Hepatocyte (in vitro differentiated cells): ENCODE measurements at places on chromosomes 7 and 10.

DNA sequence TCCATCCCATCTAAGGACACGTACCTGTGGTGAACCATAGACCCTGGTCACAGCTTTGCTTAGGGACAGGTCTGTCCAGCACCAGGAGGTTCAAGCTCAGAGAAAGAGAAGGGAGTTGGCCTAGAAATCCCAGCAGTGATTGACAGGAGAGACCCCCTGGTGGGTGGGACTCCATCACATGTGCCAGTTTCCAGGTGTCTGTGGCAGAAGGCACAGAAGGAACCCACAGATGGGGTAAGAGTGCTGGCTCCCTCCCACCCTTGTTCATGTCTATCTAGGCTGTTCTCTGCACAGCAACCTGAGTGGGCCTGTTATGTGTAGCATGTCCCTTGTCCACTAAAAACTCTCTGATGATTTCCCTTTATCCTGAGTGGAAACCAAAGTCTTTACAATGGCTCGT, 54.0 kb upstream of the GRB10 start:
- H3K4me1 ChIP-seq: peaks cover 4% of the 10 kb centered on the region
- no peak overlapping the region for H3K4me3 ChIP-seq
- H3K27ac ChIP-seq: no peak overlapping the region
- no peaks in the 10 kb centered on the region for H3K27me3 ChIP-seq
- no peaks in the 10 kb centered on the region for H3K36me3 ChIP-seq

GRCh38 chr10:124918191-124918830, 23.6 kb upstream of the ZRANB1 start:
- H3K27ac ChIP-seq: peak overlapping the region; percentile 99
- H3K4me1 ChIP-seq: peaks cover 4% of the 10 kb centered on the region
- DNase-seq: no peak
- H3K27me3 ChIP-seq: no peaks in the 10 kb centered on the region
- H3K4me3 ChIP-seq: peak overlapping the region; percentile 86

DNA sequence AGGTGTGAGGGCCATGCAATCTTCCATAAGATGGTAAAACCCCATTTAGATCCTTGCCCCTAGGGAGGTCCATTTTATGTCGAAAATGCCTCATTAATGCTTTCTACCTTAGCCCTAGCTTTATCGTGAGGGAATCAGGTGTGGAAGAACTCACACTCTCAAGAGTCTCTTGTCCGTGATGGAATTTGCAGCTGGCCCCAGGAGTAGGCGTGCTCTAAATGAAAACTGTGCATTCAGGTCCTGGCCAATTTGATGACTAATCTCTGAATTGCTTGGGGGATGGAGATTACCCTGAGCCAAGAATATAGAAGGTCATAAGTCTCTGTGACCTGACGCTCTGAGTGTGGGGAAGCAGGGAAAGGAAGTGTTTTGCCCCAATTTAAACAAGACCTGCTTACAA, 6.6 kb downstream of the C10orf90 start:
- H3K4me3 ChIP-seq: no peak overlapping the region
- no peak overlapping the region for H3K27ac ChIP-seq
- H3K27me3 ChIP-seq: no peaks in the 10 kb centered on the region

- no peak overlapping the region for H3K27ac ChIP-seq
- no peak for DNase-seq
- H3K36me3 ChIP-seq: no peaks in the 10 kb centered on the region
Measured at GRCh38 chr7:74674166-74674565, 16.6 kb downstream of the GTF2I start.

DNA sequence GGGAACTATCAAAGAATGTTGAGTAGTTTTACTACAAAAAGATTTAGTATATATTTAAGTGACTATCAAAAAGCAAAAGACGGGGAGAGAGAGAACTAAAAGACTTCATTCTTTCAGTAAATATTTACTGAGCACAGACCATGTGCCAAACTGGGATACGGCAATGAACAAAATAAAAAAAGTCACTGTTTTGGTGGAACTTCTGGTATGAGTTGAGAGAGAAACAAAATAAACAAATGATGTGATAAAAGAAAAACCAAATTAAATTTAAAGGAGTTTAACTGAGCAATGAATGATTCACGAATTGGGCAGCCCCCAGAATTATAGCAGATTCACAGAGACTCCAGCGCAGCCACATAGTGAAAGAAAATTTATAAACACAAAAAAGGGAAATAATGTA, 17.8 kb upstream of the AKAP9 start:
- no peaks in the 10 kb centered on the region for H3K27me3 ChIP-seq
- H3K36me3 ChIP-seq: no peaks in the 10 kb centered on the region
- no peak overlapping the region for H3K27ac ChIP-seq
- H3K4me1 ChIP-seq: no peaks in the 10 kb centered on the region
- no peak overlapping the region for H3K4me3 ChIP-seq

DNA sequence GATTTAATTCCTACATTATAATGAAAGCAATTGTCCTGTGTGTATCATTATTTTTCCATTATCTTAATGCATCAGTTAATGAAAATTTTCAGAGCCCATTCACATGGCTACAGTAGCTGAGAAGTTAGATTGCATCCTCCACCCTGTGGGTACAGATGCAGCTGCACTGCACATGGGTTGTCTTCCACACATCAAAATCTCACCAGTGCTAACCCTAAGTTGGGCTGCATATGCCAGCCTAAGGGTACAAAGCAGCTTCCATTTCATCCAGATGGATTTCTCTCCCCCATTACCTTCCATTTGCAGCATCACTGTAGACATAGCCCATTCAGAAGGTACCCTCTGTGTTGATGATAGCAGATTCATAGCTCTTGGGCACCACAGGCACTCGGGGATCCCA, 74.7 kb upstream of the WDR11 start:
- no peaks in the 10 kb centered on the region for H3K4me1 ChIP-seq
- no peak for DNase-seq
- no peak overlapping the region for H3K27ac ChIP-seq
- no peak overlapping the region for H3K4me3 ChIP-seq

DNA sequence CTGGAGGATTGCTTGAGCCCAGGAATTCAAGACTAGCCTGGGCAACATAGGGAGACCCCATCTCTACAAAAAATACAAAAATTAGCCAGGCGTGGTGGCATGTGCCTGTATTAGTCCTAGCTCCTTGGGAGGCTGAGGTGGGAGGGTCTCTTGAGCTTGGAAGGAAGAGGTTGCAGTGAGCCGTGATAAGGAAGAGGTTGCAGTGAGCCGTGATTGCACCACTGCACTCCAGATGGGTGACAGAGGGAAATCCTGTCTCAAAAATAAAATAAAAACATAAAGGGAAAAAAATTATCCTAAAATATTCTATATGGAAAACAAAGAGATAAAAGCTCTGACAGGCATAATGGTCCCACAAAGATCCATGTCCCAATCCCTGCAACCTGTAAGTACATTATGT, 87.9 kb upstream of the KAT6B start:
- no peak overlapping the region for H3K4me3 ChIP-seq
- H3K27ac ChIP-seq: no peak overlapping the region
- H3K4me1 ChIP-seq: no peaks in the 10 kb centered on the region
- H3K36me3 ChIP-seq: no peaks in the 10 kb centered on the region

DNA sequence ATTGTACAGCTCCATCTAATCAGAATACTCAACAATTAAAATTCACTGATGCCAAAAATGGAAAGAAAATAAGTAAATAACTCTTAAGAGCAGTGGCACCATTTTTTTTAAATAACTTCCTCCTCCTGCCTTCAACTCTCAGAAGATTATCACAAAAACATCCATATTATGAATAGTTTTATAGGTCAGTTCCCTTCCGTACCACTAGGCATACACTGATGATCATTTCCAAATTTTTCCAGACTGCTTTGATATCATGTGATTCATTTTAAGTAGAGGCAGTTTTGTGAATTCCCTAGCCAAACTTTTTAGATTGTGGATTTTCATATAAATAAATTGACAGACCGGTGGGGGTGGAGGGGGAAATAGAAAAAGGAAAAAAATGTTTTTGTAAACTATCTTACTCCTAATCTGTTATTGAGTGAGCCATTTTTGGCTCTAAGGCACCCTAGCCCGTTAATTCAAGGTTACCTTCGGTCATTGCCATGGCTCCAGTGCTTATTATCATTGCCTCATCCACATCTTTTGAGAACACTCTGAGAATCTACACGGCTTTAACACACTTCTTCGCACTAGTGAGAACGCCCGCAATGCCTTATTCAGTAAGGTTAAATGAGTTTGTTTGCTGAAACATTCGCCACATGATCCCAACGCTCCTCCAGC, 1.0 kb downstream of the FAM107B start:
- no peak overlapping the region for H3K27ac ChIP-seq
- H3K4me1 ChIP-seq: no peaks in the 10 kb centered on the region
- DNase-seq: no peak
- H3K4me3 ChIP-seq: no peak overlapping the region
- no peaks in the 10 kb centered on the region for H3K27me3 ChIP-seq

DNA sequence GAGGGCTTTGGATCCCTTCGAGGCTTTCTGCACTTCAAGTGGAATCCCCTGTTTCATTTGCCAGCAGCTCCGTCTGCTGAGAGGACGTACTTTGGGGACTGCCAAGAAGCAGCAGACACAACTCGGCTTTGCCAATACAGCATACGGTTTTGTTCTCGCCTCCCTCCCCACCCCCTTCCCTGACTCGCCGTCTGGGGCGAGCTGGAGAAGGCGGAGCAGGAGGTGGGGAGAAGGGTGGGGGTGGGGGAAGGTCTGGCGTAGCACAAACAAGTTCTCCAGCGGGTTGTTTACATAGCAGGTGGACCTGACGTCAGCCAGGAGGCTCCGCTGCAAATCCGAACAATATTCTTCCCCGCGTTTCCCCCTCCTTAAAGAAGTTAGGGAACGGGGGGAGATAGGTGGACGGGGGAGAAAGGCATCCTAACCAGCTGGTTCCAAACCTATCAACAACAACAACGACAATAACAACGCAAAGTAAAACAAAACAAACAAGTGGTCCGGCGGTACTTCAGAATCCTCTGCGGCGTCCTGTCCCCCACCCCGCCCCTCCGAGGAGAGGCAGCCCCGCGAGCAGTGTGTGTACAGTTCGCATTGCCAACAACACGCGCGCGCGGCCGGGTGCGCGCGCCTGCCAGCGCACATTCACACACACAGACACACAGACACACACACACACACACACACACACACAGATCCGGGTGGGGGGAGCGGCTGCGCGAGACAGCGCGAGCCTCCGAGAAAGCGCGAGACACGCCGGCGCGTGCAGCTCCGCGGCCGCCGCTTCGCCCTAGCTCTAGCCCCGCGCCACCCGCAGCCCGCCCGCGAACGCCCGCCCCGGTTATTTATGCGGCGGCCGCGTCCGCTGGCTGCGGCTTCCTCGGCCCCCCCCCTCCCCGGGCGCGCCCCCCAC, 167.0 kb upstream of the PPP1R3A start:
- H3K4me3 ChIP-seq: peak overlapping the region; percentile 59
- DNase-seq: peak; percentile 92

DNA sequence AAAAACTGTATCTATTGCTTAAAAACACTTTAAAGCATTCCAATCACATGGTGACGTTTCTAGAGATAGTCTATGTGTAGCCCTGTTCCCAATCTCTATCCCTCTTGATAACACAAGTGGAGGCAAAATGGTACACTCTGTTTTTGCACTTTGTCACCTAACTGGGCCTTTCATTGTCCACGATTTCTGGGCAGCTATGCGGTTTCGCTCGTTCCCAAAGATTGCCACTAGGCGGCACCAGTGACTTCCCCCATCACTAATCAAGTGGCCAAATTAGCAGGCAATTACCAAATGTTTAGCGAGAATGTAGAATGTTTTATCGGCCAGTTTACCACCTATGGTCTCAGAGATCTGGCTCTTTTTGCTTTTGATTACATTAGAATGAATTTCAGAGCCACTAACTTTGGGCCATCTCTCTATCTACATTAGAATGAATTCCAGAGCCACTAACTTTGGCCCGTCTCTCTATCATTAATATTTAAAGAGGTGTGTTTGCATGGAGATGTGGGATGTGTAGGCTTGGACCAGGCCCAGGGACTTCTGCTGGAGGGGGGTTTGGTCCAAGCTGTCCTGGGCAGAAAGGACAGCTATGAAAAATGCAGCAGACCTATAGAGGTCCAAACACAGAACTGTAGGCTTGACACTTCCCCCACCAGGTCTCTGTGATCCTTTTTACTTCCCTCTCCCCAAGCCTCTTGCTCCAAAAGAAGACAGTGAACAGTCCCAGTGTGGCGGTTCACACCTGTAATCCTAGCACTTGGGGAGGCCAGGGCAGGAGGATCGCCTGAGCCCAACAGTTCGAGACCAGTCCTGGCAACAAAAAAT, 90.1 kb downstream of the EPC1 start:
- peak; percentile 68 for DNase-seq
- no peaks in the 10 kb centered on the region for H3K36me3 ChIP-seq
- H3K27ac ChIP-seq: no peak overlapping the region
- no peak overlapping the region for H3K4me3 ChIP-seq
- H3K27me3 ChIP-seq: no peaks in the 10 kb centered on the region

- H3K36me3 ChIP-seq: no peaks in the 10 kb centered on the region
- H3K4me1 ChIP-seq: peaks cover 13% of the 10 kb centered on the region
- H3K27ac ChIP-seq: peak overlapping the region; percentile 91
- H3K27me3 ChIP-seq: no peaks in the 10 kb centered on the region
- peak; percentile 96 for DNase-seq
Measured at GRCh38 chr7:65750511-65751344, 122.1 kb upstream of the VKORC1L1 start.

GRCh38 chr10:78849731-78850130, 219.0 kb upstream of the ZMIZ1 start:
- no peak overlapping the region for H3K27ac ChIP-seq
- DNase-seq: no peak
- no peaks in the 10 kb centered on the region for H3K4me1 ChIP-seq
- no peaks in the 10 kb centered on the region for H3K36me3 ChIP-seq
- no peak overlapping the region for H3K4me3 ChIP-seq

GRCh38 chr7:107879400-107880035, 11.5 kb upstream of the DLD start:
- no peaks in the 10 kb centered on the region for H3K4me1 ChIP-seq
- peaks cover 7% of the 10 kb centered on the region for H3K27me3 ChIP-seq
- H3K27ac ChIP-seq: no peak overlapping the region
- no peak overlapping the region for H3K4me3 ChIP-seq
- DNase-seq: peak; percentile 75
- H3K36me3 ChIP-seq: no peaks in the 10 kb centered on the region
